KG1 (cell line): ENCODE measurements at places on chromosomes 5 and 9.

DNA sequence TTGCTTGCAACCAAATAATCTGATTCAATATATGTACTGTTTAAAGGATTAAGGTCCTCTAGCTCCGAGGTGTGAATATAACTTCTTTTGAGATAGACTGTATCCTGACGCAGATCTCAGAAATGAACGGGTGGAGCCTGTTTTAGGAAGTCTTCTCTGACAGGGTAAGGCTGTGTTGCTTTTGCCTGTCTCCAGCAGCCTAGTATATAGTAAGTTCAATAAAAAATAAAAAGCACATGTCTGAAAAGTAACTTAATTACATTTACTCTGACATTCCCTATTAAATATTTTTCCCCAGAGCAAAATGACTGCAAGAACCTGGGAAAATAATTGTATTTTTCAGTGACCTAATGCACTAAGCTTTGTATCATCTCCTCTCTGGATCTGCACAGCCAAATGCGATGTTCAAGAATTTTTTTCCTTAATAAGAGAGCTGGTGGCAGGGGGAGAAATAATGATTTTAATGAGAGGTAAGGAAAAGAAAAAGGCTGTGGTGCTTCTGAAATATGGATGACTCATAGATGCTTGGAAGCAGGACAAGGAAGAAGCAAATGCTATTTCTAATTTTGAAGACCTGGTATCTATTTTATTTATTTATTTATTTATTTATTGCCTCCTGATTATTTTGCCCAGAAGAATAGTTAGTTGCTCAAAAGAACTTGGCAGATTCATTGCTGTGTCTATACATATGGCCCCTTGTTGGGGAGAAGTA lies 7.3 kb downstream of the PPP3R2 start:
- DNase-seq = no peak

DNA sequence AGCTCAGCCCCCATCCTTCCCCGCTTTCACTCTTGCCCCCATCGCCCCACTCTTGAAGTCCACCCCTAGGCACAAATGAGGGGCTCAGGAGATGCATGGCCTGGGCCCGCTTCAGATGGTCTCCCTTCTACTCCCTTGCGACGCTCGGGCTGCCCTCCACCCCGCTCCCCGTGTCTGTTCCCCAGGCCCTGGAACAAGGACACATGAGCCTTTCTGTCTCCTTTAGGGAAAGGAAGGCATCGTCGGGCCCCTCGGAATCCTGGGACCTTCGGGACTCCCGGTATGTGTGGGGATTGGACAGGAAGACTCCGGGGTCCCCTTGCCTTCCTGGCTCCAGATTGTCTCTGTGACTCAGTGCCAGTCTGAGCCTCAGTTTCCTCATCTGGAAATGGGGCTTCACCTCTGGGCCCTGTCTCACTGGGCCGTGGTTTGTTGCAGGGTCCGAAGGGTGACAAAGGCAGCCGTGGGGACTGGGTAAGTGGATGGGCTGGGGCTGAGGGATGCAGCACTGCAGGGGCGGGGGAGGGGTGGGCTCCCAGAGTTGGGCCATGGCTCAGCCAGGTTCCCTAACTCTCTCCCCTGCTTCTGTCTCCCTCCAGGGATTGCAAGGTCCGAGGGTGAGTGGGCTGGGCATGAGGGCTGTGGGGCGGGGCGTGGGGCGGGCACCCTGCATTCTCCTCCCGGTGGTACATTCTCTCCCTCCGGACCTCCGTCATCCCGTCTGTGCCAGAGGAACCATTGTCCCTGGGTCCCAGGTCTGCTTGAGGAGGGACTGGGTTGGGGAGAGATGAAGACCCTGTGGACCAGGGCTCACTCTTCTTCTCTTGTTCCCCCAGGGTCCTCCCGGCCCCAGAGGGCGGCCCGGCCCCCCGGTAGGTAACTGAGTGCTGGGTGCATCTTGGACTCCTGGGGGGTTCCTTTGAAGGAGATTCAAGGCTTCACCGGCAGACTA lies 21.8 kb upstream of the ORM1 start:
- DNase-seq = no peak

DNA sequence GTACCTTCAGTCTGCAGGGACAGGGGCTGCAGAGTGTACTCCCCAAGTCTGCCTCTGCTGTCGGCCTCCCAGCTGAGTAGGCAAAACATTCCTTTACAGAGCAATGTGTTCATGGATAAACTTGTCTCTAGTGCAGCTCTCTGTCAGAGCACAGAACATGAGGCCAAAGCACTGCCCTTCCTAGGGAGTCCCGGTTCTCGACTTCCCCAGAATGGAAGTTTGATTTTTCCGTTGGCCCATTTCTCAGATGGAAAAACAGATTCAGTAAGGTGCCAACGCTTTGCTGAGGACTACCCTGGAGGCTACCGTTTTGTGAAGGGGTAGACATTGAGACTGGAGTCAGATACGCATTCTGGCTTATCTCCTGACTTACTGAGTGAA lies 422 bp upstream of the TRIM32 start:
- DNase-seq = no peak

DNA sequence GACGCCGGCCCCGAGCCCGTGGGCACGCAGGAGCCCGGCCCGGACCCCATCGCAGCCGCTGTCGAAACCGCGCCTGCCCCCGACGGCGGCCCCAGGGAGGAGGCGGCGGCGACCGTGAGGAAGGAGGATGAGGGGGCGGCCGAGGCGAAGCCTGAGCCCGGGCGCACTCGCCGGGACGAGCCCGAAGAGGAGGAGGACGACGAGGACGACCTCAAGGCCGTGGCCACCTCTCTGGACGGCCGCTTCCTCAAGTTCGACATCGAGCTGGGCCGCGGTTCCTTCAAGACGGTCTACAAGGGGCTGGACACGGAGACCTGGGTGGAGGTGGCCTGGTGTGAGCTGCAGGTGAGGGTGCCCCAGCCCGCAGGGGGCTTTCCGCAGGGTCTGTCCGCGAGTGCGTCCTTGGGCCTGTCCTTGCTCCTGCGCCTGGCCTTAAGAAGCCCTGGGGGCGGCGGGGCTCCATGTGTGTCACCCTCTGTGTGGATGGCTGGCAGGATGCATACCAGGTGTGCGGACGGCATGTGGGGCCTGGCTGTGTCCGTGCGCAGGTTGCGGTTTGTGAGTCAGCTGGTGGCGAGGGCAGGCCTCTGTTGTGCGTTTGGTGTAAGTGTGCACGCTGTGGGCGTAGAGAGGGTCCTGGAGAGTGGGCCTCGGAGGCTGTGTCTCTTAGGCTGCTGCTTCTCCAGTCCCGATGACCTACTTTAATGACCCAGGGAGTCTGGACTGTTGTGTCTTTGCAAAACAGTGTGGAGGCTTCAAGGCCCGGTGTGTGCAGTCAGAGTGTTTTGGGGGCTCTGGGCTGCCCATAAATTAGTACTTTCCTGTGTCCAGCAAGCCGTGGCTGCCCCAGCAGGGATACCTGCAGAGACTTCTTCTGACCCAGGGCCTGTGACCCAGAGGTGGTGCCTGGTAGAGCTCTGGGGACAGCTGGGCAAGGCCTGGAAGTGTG lies 1.6 kb downstream of the WNK2 start:
- DNase-seq = no peak

DNA sequence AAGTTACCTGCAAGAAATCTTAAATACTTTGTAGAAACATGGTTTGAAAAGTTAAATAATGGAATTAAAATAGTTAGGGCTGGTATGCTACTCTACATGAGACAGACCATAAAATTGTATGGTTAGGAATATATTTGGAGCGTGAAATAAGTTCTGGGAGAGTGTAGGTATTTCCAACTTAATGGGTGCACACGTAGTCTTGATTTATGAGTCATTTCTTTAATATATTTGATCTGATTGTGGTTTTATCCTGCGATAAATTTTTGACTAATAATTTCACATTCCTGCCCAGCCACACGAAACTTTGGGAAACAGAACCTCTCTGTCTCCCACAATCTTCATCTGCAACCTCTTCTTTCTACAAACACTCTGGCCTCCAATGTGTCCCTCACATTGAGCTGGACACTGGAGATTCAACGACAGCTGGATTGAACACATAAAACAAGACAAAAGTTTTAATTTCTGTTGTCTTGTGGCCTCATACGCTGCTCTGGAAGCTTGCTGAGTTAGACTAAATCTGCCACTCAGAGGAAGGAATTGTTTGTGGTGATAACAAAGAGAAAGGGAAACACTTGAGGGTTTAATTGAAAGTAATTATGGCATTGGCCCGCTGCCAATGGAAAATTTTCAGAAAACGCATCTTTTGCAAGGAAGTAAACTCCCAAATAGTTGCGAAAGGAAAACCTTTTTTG lies 201.8 kb upstream of the ZNF608 start:
- no peak for DNase-seq
